Activated T-cell treated with anti-CD3 and anti-CD28 coated beads, Interleukin-2, amount 50 U/mL, for 24 hours (primary cell): ENCODE measurements at places on chromosomes 6 and 20.

GRCh38 chr6:72950114-72950860 lies 275.0 kb downstream of the KHDC1L start:
- no peak for DNase-seq

DNA sequence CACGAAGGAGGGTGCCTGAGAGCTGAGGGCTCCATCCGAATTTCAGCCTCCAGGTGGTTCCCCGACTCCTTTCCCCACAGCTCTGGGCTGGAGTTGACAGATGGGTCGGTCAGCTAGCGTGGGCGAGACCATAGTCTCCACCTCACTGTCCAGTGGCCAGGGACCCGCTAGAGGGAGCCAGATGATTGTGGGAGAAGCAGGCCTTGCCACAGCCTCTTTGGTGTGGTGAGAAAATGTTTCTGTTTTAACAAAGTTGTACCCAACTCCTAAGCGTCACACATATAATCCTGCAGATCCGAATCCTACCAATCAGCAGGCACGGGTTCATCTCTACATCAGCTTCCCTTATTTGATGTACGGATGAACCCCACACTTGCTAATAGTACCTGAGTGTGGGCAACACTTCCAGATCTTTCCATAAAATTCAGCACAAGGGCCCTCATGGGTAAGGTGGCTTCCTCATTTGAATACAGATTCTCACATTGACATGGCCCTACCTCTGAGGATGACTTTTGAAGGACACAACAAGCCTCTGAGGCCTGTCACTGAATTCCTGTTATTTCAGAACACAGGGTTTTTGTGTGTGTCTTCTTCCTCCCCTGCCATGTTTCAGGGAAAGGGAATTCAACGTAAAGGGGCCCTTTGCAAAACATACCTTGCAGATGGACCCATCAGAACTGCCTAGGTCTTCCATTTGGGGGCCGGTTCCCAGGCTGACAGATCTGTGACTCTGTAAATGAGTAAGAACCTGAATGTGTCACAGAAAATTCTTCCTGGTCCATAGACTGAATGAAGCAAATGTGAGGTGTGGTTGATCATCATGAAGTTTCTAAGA lies 103.2 kb upstream of the DUSP22 start:
- DNase-seq: peak; percentile 85

GRCh38 chr20:47969426-47969825 lies 184.1 kb upstream of the SULF2 start:
- no peak for DNase-seq

DNA sequence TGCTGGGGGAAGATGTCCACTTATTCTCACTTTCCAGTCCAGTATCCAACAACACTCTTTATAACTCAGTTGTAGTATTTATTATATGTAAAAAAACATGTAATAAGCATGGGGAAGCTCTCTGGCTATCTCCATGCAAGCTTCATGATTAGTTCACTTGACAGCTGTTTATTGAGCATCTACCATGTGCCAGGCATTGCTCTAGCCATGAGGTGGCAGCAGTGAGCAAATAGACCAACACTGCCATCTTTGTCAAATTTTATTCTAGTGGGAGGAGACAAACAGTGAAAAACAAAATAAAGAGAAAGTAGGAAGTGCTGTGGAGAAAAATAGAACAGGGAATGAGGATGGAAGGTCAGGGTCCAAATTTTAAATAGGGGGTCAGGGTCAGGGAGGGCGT lies 131.8 kb downstream of the CFAP61 start:
- no peak for DNase-seq

- DNase-seq: no peak
These were observed 15.8 kb upstream of the PLCB4 start for GRCh38 chr20:9053108-9053507.

DNA sequence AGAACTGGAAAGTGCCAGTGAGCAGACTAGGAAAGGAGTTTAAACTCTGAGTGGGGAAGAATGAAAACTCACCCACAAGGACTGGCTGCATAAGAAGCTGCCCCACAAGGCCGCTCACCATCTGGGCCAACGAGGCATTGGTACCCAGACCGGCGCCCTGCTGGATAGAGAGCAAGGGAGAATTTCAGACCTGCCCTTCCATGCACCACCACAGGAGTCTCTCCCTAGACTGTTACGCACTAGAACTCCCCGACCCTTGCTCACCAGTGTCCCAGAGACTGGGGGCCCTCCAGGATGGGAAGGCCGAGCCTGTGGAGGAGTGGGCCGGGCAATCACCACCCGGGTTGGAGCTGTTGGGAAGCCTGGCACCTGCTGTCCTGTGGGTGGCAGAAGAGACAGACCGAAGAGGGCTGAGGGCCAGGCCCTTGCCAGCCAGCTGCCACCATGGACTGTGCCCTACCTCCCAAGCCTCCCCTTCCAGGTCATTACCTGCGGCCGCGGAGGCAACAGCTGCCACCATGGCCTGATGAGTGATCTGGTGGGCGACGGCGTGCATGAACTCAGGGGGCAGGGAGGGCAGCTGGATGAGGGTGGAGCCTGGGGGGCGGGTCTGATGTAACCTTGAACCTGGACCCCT lies 8.5 kb downstream of the BAG6 start:
- no peak for DNase-seq

- DNase-seq: no peak
These were observed 144.3 kb downstream of the DOK5 start for GRCh38 chr20:54619682-54620081.

DNA sequence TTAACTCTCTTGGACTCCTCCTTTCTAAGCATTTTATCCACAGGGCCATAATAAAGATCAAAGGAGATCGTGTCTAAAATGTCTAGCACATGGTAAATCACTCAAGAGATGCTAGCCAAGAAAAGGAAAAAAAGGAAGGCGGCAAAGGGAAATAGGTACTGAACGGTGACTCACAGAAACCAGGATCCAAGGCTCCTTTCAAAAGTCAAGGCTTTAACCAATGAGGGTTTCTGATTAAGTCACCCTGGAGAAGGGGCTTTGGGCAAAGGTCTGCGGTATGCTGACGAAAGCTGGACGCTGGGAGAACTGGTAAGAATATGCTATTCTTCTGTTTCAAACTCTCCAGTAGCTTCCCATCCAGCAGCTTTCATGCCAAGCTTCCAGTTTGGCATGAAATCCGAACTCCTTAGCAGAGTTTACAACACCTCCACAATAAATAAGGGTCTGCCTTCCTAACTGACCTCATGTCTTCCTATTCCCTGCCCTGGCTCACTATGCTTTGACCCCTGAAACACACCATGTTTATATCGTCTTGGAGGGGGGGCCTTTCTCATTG lies 1.0 kb downstream of the TOMM34 start:
- no peak for DNase-seq

GRCh38 chr6:170516783-170517616 lies 36.1 kb downstream of the PSMB1 start:
- peak; percentile 59 for DNase-seq

DNA sequence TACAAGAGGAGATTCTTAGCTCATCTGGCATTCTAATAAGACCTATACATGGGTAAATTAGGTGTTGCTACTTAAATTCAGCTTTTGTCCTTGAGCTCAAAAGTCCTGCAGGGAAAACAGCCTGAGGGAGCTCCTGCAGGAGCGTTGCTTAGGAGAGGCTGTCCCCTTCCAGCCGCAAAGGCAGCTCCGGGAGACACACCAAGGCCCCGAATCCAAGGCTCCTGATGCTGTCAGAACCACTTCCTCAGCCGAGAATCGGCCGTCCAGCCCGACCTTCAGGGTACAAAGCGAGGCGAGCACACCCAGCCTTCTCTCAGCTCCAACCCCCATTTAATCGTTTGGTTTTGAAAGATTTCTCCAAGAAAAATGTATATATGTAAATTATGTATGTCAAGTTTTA lies 87.0 kb downstream of the DACT2 start:
- no peak for DNase-seq

GRCh38 chr6:3293271-3294155 lies 34.8 kb downstream of the PSMG4 start:
- DNase-seq: peak; percentile 16

DNA sequence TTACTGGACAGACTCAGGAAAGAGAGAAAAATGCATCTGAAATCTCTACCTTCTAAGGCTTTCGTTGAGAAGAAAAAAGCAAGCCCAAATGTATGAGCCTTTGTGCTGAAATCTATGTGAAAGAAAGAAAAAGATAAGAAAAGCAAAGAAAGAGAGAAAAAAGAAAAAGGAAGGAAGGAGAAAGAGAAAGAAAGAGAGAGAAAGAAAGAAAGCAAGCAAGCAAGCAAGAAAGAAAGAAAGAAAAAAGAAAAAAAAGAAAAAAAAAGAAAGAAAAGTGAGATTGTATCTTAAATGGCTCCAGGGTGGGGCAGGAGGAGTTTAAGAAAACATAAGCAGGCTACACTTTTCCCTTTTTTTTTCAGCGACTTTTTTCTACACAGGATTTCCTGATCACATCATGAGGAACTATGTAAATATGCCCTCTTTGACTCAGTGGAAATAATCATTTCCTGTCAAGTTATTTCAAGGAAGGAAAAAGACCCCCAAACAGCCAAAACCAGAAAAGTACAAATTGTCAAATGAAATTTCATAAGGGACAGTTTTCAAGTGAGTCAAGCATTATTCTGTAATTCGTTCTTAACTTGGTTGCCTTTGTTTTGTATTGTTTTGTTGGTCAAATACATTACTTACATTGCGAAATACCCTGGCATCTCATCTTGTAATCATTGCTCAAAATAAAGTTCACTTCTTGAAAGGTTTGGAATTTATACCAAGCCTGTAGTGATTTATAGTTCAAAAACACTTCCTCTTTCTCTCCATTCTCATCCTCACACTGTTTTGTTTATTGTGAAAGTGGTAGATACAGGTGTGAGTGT lies 79.5 kb upstream of the RNF217 start:
- no peak for DNase-seq

- no peak for DNase-seq
These were observed 31.5 kb downstream of the RAB44 start for GRCh38 chr6:36729161-36729524.

- DNase-seq: no peak
These were observed 80.9 kb downstream of the SESN1 start for GRCh38 chr6:109013656-109014305.

DNA sequence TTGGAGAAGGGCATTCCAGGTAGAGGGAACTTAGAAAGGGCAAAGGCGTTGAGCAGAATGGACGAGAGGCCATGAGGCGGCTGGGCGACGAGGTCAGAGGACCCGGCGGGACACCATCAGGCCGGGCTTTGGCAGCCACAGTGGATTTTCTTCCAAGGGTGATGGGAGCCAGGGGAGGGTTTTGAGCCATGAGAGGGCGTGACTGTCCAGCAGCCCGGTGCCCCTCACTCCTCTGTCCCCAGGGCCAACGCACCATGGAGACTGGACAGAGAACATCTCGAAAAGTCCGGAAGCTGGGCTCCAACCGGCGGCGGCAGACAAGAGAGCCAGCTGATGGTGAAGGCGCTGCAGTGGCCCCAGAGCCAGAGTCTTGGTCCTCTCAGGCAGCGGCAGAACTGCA lies 6.4 kb downstream of the RAB44 start:
- peak; percentile 16 for DNase-seq

GRCh38 chr6:387293-387741 lies 4.2 kb upstream of the IRF4 start:
- no peak for DNase-seq

DNA sequence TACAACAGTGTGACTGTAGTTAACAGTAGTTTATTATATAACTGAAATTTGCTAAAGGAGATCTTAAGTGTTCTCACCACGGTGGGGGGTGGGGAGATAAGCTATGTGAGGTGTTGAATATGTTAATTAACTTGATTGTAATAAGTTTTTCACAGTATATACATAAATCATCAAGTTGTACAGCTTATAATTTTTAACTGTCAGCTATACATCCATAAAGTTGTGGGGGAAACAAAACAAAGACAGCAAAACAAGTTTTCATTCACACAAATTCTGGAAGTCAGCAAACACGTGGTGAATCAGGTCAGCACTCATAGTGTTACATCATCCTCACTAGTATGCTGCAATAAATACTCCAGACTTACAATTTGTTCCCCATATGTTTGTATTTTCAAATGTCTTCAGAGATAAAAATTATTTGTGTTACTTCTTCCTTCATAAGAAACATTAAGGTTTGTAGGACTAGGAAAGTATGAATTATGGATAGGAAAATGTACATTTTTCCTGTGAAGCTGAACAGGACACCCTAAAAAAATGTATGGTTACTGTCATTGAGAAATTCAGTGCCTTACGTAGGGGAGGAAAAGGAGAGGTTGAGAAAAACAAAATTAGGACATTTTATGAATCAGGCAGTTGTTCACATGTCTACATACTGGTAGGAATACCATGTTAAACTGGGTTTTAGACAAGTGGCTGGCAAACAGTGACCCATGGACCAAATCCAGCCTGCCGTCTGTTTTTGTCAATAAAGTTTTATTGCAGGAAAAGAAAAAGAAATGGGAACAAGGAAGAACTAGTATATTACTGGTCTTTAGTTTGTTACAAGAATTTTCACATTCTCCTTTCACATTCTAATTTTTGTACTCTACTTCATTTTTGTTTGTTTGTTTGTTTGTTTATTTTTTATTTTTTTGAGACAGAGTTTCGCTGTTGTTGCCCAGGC lies 6.0 kb downstream of the SUMO4 start:
- no peak for DNase-seq

DNA sequence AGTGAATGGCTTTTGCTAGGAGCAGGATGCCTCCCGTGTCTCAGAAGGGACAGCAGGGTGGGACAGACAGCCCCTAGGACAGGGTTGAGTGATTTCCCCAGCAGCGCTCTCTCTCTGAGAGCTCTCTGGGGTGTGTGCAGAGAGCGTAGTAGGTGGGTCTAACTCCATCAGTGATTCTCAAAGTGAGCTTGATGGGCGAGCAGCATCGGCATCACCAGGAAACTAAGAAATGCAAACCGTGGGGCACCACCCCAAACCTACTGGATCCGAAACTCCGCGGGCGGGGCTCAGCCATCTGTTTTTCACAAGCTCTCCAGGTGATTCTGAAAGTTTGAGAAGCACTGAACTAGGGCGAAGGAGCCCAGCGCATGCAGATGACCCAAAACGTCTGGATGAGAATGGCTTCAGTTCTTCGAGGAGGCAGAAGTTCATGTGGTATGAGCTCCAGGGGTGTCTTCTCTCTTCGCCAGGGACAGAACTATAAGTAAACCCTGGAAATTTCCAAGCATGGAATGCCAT lies 119.6 kb upstream of the RNF24 start:
- no peak for DNase-seq

GRCh38 chr6:88490195-88490907 lies 324.2 kb upstream of the CNR1 start:
- no peak for DNase-seq

DNA sequence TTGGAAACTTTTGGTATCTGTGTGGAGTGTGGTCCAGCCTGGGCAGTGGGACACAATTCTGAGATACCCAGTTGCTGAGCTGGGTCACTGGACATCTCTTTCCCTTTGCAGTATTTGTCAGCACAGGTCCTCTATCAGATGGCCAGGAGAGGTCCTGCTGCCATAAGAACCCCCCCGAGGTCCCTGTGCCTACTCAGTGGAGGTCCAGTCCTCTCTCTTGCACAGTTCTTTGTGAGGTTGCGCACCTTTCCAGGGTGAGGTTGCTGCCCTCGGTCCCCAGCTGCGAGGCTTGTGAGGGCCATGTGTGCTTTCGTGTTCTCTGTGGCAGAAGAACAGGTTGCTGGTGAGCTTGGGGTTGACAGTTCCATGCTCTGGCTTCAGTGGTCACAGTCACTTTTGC lies 320.6 kb downstream of the QKI start:
- DNase-seq: no peak

GRCh38 chr6:167789358-167789757 lies 37.4 kb upstream of the AFDN start:
- no peak for DNase-seq

GRCh38 chr6:132812756-132813172 lies 1.6 kb upstream of the RPS12 start:
- no peak for DNase-seq

GRCh38 chr6:150673720-150674346 lies 74.1 kb downstream of the PLEKHG1 start:
- DNase-seq: no peak

- DNase-seq: peak; percentile 42
These were observed at the start of gene MARCKS for GRCh38 chr6:113856625-113857555. TSS of gene MARCKS (plus strand) at chr6:113857345. CDS start at chr6:113857746, 401 bp downstream.

- DNase-seq: no peak
These were observed 56.4 kb upstream of the NNAT start for GRCh38 chr20:37464611-37465010.
